ENCODE measurements at places on chromosomes 6 and 20. TPM values are rescaled to one million over a fixed set of nuclear protein-coding genes. Genes with fewer than 3 reads are reported as not detected.

The LRFN2 gene
- 22.3 TPM for total RNA-seq

- DNase-seq: no peak
- no peaks in the 10 kb centered on the region for H3K4me1 ChIP-seq
- H3K27ac ChIP-seq: no peak overlapping the region
- H3K4me3 ChIP-seq: no peak overlapping the region
Observed at GRCh38 chr20:45257711-45258110, 3.3 kb upstream of the SLPI start.

GRCh38 chr20:5675103-5676091 is 74.8 kb upstream of the SHLD1 start:
- no peaks in the 10 kb centered on the region for H3K4me1 ChIP-seq
- no peaks in the 10 kb centered on the region for H3K27me3 ChIP-seq
- DNase-seq: no peak
- no peak overlapping the region for H3K4me3 ChIP-seq
- H3K27ac ChIP-seq: no peak overlapping the region

GRCh38 chr6:13034316-13034715 is 294.0 kb downstream of the TBC1D7 start:
- no peak for DNase-seq
- peaks cover 12% of the 10 kb centered on the region for H3K4me1 ChIP-seq
- H3K27ac ChIP-seq: no peak overlapping the region
- H3K4me3 ChIP-seq: no peak overlapping the region
- H3K36me3 ChIP-seq: no peaks in the 10 kb centered on the region

- H3K27ac ChIP-seq: no peak overlapping the region
- peaks cover 13% of the 10 kb centered on the region for H3K4me1 ChIP-seq
- no peaks in the 10 kb centered on the region for H3K27me3 ChIP-seq
- DNase-seq: no peak
- H3K36me3 ChIP-seq: no peaks in the 10 kb centered on the region
- no peak overlapping the region for H3K4me3 ChIP-seq
Observed at GRCh38 chr6:16982807-16983206, 119.0 kb upstream of the STMND1 start.

DNA sequence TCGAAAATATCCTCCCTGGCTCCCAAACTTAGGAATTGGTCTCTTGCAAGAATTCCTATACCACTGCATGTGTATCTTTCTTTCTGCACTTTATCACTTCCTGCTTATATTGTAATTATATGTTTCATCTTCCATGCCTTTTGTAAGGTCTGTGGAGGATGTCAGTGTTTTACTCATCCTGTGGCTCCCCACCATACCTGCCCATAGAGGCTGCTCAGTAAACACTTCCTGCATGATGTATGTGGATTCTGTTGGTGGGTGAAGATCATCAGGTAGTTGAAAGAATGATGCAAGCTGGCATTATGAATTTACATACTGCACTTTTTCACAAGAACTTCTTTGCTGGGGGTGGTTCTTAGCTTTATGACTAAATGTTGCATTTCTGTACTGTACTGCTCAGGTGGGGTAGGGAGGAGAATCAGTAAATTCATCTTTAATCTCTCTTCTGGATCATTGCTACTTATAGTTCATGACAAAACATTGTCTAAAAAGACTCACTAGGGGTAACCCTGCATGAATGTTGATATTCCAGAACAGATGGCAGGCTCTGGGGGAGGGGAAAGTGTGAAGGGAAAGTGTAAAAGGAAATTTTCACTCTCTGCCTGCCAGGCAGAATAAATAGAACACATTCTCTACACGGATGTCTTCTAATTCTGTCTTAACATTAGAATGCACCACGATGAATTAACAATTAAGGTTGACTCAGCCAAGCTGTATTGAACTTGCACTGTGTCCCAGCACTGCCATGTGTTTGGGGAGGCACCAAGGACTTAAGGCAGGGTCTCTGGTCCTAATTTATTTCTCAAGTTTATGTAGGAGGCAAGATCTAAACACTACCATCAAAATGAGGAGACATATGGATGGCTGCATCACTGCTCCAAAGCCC is 36.0 kb upstream of the KLHL31 start:
- no peaks in the 10 kb centered on the region for H3K27me3 ChIP-seq
- no peak for DNase-seq
- H3K27ac ChIP-seq: no peak overlapping the region
- H3K4me1 ChIP-seq: no peaks in the 10 kb centered on the region

DNA sequence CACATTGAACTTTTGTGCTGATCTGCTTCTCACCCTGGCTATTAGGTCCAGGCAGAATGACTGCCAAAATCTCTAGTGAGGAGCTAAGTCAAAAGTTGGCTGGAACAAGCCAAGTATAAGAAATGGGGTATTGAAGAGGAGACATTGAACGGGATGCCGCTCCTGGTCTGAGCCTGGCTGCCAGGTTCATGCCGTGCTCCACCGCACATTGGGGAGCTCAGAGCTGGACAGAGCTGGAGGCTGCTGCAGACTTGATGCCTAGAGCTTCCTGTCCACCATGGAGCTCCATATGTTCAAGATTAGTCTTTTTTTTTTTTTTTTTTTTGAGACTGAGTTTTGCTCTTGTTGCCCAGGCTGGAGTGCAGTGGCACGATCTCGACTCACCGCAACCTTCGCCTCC is 4.1 kb upstream of the IFT52 start:
- H3K36me3 ChIP-seq: no peaks in the 10 kb centered on the region
- no peaks in the 10 kb centered on the region for H3K27me3 ChIP-seq
- DNase-seq: no peak
- H3K27ac ChIP-seq: no peak overlapping the region
- peaks cover 6% of the 10 kb centered on the region for H3K4me1 ChIP-seq
- no peak overlapping the region for H3K4me3 ChIP-seq

The ZHX3 gene
- total RNA-seq: 13.2 TPM

- H3K4me1 ChIP-seq: no peaks in the 10 kb centered on the region
- peak; percentile 67 for DNase-seq
- H3K27me3 ChIP-seq: peaks cover 50% of the 10 kb centered on the region
- no peak overlapping the region for H3K4me3 ChIP-seq
- no peaks in the 10 kb centered on the region for H3K36me3 ChIP-seq
Observed at GRCh38 chr6:138109042-138109997, 2.1 kb upstream of the PERP start.

GRCh38 chr6:74000666-74001490 is 304.9 kb downstream of the CD109 start:
- no peak overlapping the region for H3K27ac ChIP-seq
- no peaks in the 10 kb centered on the region for H3K27me3 ChIP-seq
- DNase-seq: no peak
- H3K4me3 ChIP-seq: no peak overlapping the region
- H3K4me1 ChIP-seq: no peaks in the 10 kb centered on the region

The CLDN20 gene
- not detected for total RNA-seq

GRCh38 chr6:90197854-90198496 is 98.7 kb downstream of the BACH2 start:
- no peak overlapping the region for H3K27ac ChIP-seq
- H3K4me1 ChIP-seq: no peaks in the 10 kb centered on the region

The BCAS1 gene
- 1.4 TPM for total RNA-seq

The COQ3 gene
- total RNA-seq: 15.9 TPM

The POLR1C gene
- 64.1 TPM for total RNA-seq

GRCh38 chr6:170298688-170299087 is 7.8 kb upstream of the DLL1 start:
- H3K27ac ChIP-seq: no peak overlapping the region
- no peak overlapping the region for H3K4me3 ChIP-seq
- H3K27me3 ChIP-seq: peaks cover 55% of the 10 kb centered on the region
- no peak for DNase-seq
- H3K4me1 ChIP-seq: peaks cover 7% of the 10 kb centered on the region

DNA sequence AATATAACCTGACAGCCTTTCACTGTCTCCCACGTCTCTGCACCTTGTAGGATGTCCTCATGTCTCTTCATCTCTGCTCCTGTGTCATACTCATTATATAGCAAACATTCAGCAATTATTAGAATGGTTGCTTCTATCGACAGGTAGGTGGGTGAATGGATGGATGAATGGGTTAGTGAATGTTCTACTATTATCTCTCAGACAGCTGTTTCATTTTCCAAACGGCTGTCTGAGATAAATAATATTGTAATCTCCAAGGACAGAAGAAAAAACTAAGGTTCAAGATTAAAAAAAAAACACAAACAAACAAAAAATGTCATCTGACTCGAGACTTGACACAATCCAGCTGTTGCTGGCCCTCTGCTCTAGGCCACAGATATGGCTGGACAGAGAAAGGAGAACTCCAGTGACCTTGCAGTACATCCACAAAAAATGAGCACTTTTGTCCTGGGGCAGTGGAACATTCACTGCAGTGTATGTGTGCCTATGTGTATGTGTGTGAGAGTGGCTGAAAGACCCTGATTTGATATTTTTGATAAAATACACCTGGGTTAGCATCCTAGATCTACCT is 2.1 kb downstream of the HNF4A start:
- no peak overlapping the region for H3K4me3 ChIP-seq
- no peak overlapping the region for H3K27ac ChIP-seq
- H3K4me1 ChIP-seq: no peaks in the 10 kb centered on the region
- H3K27me3 ChIP-seq: peaks cover 6% of the 10 kb centered on the region
- DNase-seq: no peak

The TFAP2C gene
- 0.11 TPM for total RNA-seq

DNA sequence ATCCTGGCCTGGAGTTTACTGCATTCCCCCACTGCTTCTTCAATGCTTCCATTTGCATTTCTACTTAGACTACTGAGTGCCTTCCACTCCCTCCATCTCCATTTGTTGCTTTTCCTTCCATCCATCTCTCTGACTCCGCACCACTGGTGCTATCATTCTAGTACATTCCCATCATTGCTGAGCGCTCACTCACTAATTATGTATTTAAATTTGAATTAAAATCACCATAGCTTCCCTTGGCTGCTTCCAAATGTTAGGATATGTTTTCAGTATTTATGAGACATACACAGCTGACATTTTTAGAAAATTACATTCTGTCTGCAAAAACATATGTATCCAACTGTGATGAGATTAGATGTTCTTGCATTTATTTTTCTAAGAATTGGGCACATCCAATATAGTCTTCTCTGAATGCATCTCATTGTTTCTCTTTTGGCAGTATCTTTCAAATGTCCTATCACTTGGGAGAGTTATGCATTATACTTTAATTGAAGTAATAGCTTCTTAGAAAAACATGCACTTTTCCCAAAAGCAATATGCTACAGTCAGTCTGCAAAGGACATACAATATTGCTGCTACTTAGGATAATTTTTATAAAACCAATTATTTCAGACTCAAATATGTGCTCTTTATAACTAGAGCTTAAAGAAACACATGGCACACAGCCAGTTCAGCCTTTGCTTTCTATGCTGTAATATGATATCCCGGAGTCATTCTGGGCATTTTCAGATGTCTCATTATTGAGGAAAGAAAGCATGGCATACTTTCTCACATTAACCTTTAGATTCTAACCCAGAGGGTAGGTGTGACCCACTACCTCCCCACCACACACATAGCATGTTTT is 12.1 kb upstream of the COL21A1 start:
- H3K27ac ChIP-seq: peak overlapping the region; percentile 91
- peak; percentile 93 for DNase-seq
- H3K36me3 ChIP-seq: no peaks in the 10 kb centered on the region
- no peaks in the 10 kb centered on the region for H3K27me3 ChIP-seq
- peaks cover 91% of the 10 kb centered on the region for H3K4me1 ChIP-seq
- H3K4me3 ChIP-seq: no peak overlapping the region
